G401 (cell line): ENCODE measurements at places on chromosomes 11 and 22. TPM values are rescaled to one million over a fixed set of nuclear protein-coding genes. Genes with fewer than 3 reads are reported as not detected.

- DNase-seq = no peak
These were observed 3.1 kb downstream of the SCO2 start for GRCh38 chr22:50522208-50522805.

Gene CAVIN3
- total RNA-seq = 59.5 and 60.8 TPM in 2 replicates

DNA sequence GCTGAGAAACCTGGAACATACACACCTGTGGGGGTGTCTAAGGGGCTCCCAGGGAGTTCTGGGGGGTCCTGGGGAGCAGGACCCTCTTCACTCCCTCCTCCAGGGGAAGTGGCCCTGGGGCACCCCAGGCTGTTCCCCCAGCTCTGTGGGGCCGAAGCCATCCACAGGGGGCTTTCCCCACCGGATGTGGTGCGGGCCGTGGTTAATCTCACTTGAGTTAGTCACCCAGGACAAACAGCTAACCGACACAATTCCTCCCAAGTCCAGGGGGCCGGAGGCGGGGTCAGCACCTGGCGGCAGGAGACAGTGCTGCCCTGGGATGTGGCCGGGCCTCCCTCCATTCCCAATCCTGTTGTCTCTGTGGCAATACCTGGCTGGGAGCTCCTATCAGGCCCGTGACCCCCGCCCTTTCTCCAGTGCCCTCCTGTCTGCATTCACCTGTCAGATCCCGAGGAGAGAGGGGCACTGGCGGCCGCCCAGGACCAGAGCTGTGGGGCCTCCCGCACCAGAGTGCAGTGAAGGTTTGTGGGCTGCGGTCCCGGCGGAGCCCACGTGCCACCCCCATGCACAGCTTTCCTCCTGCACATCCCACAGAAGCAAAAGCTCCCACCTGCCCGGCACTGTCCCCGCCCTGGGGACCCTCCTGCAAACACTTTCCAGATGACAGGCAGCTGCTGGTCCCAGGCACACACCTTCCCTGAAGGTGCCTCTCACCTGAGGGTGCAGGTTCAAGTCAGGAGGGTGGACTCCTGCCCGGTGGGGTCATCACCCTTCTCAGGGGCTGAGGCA, 5.2 kb upstream of the MUC5AC start:
- no peak for DNase-seq

Gene PDGFB
- total RNA-seq = 5.0 and 17.1 TPM in 2 replicates
